ENCODE measurements at places on chromosomes 13 and 19.
A peak's percentile ranks its signal among the peaks of the same experiment; 100 is the strongest.

DNA sequence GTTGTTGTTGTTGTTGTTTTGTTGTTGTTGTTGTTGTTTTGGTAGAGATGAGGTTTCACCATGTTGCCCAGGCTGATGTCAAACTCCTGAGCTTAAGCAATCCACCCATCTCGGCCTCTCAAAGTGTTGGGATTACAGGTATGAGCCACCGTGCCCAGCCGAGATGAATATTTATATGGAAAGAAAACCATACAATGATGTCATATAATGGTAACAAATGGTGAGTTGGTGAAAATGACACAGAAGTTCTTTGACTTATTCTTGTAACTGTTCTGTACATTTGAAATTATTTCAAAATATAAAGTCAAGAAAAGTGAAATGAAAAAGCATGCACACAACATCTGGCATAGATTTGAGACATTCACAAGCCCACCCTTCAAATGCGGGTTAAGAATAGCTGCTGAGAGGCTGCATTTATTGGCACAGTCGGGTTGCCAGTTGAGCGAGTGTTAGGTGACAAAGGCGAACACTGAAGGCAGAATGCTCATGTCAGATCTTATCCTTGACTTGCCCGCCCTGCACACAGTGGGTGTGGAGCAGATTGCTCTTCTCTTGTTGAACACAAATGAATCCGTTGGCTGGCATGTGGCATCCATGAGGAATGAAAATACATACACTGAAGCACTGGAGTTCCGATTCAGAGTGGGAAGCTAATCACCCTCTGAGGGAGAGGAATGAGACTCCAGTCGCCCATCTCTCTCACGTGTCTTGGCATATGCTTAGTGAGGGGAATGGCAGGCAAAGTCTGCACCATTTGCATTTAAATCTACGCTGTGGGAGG is 15.8 kb upstream of the UBE2S start:
- no peak for DNase-seq

GRCh38 chr13:45341799-45342500 is 967 bp upstream of the TPT1 start:
- DNase-seq, result peak; percentile 53

- peak; percentile 87 for DNase-seq
These were observed 3.7 kb upstream of the CLPTM1 start for GRCh38 chr19:44951179-44952159.

- DNase-seq, result no peak
These were observed 119.4 kb upstream of the NBEA start for GRCh38 chr13:34822650-34823049.

GRCh38 chr13:30364133-30364532 is 56.8 kb upstream of the KATNAL1 start:
- no peak for DNase-seq

- no peak for DNase-seq
These were observed 6.4 kb upstream of the PDE4C start for GRCh38 chr19:18232540-18233223.

GRCh38 chr13:50152655-50153309 is 137.5 kb downstream of the KCNRG start:
- no peak for DNase-seq

GRCh38 chr13:79457948-79458347 is 23.0 kb upstream of the NDFIP2 start:
- no peak for DNase-seq

- no peak for DNase-seq
These were observed 24.7 kb downstream of the FGF9 start for GRCh38 chr13:21695546-21695945.

GRCh38 chr19:4744451-4745174 is 21.0 kb upstream of the DPP9 start:
- DNase-seq, result peak; percentile 64

DNA sequence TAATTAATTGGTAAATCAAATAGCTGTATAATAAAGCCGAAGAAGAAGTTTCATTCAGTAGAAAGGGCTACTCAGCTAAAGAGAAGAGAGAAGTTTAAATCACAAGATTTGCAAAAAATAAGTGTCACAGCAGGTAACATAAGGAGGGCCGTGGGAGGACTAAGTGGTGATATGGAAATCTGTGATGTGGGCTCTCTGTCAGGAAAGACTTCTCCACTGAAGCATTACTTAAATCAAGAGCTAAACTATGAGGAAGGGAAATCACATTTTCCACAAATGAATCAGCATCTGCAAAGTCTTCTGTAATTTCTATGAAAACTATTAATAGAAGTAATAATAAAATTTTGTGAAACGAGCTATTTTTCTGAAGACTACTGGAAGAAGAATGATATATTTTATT is 153.8 kb downstream of the PCDH9 start:
- DNase-seq, result no peak

DNA sequence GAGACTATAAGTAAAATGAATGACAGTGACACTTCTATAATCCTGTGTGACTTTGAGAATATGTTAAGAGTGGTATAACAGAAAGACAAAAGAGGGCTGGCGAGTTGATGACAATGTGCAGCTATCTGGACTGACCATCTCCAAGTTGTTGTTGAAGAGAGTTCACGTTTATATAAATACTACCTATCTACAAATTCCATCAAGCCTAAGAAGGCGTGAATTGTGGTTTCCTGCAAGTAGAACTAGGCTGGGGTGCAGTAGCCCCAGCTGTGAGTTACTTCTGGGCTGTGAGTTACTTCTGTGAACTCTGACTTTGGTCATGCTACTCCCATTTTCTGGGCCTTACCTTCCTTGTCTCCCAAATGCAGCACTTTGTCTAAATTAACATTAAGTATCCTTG is 561.0 kb downstream of the TBC1D4 start:
- no peak for DNase-seq

GRCh38 chr19:29488316-29488715 is 37.5 kb upstream of the VSTM2B start:
- no peak for DNase-seq

DNA sequence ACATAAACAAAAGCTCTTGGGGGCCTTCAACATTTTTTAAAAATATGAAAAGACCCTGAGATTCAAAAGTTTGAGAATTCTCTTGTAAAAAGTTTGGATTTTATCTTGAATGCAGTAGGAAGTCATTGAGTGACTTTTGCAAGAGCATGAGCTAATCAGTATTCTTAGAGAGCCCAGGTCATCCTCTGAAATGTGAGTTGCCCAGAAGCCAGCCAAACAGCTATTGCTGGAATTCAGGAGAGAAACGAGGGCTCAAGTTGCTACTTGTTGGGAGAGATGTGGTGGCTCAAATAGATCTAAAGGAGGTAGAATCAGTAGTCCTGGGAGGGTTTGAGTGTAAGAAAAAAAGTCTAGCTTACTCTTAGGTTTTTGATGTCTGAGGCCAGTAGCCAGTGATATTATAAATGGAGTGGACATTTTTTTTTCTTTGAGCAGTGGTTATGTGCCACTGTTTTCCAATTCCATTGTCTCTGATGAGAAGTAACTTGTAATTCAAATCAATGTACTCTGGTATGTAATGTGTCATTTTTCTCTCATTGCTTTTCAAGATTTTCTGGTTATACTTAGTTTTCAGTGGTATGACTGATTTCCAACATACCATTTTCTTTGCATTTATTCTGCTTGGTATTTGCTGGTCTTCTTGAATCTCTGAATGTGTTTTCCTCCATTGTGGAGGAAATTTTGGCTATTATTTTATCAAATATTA is 30.7 kb downstream of the LMO7 start:
- DNase-seq, result no peak

DNA sequence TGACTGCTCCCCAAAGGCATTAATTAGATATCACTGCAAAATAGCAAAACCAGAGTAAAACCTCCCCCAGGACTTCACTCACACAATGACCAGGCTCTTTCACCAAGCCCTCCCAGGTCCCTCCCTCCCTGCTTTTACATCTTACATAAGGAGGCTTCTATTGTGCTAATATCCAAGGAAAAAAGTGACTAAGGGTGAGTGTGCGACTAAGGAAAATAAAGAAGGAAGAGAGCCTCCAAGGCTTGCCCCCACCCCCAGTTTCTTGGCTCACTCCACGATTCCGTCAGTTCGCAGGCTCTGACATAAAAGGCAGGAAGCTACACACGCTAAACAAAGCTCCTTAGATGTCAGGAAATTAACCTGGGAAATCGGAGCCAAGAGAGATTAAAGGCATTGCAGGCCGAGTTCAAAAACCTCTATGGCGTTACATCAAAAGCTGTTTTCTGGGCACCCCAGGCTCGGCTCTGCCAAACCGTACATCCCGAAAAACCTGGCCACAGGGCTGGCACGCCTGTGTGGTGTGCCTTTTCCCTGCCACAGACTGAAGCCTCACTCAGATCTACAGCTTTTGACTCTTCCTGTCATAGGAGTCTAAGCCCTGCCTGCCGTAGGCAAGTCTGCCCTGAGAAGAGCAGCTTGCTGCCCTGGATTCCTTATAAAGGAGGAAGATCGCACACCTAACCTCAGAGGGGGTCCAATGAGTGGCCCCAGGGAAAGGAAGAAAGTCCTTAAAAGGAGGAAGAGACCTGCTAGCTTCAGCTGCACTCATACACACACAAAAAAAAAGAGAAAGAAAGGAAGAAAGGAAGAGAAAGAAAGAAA is 67.0 kb upstream of the SERP2 start:
- peak; percentile 45 for DNase-seq

DNA sequence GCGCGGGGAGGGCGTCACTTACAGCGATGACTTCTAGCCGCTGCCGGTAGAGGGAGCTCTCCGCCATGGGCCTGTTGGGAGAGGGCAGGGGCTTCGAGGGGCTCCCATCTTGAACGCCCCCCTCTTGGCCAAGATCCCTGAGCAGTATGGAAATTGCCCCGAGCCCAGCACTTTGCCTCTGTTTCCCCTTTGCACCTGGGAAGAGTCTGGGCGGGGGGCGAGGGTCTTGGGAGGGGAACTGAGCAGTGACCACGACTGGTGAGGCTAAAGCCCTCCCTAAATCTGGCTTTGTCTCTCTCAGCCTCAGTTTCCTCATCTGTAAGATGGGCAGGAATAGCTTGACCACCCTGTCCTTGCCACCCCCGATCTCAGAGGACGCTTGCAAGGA is 2.8 kb downstream of the PALM3 start:
- DNase-seq, result peak; percentile 34

DNA sequence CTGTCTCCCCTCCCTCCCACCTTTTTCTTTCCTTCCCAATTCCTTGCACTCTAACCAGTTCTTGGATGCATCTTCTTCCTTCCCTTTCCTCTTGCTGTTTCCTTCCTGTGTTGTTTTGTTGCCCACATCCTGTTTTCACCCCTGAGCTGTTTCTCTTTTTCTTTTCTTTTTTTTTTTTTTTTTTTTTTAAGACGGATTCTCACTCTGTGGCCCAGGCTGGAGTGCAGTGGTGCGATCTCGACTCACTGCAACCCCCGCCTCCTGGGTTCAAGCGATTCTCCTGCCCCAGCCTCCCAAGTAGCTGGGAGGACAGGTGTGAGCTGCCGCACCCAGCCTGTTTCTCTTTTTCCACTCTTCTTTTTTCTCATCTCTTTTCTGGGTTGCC is 6.9 kb downstream of the MYADM start:
- no peak for DNase-seq

GRCh38 chr13:20377720-20378119 is 145.6 kb upstream of the GJB6 start:
- DNase-seq, result no peak

- no peak for DNase-seq
These were observed 20.1 kb upstream of the NDUFS7 start for GRCh38 chr19:1363599-1363998.

GRCh38 chr19:34034318-34034846 is 137.9 kb upstream of the LSM14A start:
- DNase-seq, result no peak

DNA sequence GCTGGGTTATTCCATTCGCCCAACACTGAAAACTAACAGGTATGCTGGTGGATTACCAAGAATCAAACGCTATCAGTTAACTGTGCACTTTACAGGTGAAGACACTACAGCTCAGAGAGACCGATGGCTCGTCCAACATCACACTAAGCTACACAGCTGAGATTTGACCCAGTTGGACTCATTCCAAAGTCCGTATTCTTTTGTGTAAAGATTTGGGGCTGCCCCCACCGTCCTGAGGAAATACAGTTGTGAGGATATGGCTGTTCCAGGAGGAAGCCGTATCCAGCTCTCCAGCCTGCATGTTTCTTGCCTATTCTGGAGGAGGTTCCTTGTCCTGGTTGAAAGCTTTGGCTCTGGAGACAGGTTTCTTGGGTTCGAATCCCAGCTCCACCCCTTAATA is 4.2 kb downstream of the ZSCAN5A start:
- DNase-seq, result no peak

DNA sequence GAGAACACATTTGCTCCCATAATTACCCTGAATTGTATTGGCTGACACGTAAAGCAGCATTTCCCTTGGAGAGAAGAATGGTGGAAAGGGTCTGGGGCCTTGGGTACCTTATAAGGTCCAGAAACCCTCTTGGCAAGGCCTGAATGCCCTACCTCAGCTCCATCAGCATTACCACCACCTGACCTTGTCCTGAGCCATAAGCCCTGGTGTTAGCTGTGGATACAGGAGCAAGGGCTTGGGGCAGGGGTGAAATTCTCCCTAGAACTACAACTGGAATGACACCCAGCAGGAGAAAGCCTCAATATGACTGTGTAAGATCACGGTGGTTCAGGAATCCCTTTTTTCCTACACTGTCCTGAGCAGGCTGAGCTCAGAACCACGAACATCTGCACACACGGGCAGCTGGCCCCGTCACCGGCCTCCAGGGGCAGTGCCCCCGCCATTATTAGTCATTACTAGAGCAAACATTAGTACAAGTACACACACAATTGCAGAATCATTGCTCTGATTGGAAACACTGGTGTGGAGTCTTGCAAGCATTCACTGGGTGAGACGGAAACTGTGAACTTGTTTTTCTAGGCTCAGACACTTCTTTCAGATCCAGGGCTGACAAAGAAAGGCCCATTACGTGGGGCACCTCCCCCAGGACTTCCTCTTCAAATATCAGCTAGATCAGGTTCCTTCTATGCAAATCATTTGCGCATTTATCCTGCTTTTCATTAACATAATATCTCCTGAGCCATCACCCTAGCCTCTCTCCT is 26.8 kb upstream of the MTIF3 start:
- no peak for DNase-seq

GRCh38 chr13:113047587-113047986 is 58.0 kb upstream of the F7 start:
- DNase-seq, result no peak

- DNase-seq, result peak; percentile 26
These were observed 644 bp upstream of the RAVER1 start for GRCh38 chr19:10333758-10334587.

DNA sequence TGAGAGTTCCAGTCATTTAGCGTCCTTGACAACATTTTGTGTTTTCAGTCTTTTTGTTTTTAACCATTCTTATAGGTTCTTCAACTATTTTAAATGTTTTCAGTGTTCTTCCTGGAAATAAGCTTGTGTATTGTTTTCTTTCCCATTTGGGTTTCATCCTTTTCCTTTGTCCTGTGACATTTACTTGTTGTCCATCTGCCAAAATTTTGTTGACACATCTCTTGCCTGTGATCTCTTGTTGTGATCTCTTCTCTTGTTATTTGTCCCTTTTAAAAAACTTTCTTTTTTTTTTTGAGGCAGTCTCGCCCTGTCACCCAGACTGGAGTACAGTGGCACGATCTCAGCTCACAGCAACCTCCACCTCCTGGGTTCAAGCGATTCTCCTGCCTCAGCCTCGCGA is 96.5 kb downstream of the PDS5B start:
- no peak for DNase-seq
